ENCODE measurements at places on chromosomes 1 and 21. TPM values are rescaled to one million over a fixed set of nuclear protein-coding genes. Genes with fewer than 3 reads are reported as not detected.
A peak's percentile ranks its signal among the peaks of the same experiment; 100 is the strongest.

DNA sequence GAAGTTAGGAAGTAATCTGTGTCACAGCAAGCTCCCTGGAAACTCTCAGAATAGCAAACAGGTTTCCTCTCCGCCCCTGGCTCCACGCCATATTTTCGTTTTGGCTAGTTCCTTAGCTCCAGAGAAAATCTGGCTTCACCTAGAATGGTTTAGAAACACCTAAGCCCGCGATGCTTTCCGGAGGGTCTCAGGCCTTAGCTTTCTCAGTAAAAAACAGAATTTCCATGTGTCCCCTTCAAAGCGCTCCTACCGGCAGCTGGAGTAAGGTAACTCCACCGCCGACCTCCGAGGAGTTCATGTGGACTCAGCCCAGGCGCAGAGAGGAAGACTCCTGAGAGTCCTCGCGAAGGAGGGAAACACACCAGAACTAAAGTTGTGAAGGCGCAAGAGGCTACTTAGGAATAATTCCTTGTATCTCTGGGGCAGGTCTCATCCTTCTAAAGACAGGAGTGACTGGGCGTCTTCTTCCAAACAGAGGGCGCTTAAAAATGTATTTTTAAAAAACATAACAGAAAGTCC is 406 bp downstream of the KIAA0040 start:
- DNase-seq: peak; percentile 17

- DNase-seq: peak; percentile 21
Observed at GRCh38 chr1:5140136-5140535, 485.7 kb downstream of the AJAP1 start.

DNA sequence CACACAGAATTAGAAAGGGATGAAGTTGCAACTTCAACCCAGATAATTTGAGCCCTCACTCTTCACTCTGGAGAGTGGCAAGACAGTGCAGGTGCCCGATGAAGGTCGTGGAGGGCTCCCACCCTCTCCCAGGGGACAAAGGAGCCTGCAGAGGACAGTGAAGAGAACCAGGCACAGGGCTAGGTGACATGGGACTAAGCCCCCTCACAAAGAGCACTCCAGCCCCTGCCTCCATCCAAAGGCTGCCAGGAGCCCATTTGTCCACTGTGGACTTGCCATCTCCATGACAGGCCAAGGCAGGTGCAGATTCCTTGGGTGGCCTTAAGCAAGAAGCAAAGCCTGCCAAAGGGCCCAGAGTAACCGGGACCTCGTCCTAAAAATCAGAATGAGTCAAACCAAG is 15.1 kb downstream of the ERRFI1 start:
- no peak for DNase-seq

- no peak for DNase-seq
Observed at GRCh38 chr1:226553924-226554282, 5.3 kb downstream of the STUM start.

DNA sequence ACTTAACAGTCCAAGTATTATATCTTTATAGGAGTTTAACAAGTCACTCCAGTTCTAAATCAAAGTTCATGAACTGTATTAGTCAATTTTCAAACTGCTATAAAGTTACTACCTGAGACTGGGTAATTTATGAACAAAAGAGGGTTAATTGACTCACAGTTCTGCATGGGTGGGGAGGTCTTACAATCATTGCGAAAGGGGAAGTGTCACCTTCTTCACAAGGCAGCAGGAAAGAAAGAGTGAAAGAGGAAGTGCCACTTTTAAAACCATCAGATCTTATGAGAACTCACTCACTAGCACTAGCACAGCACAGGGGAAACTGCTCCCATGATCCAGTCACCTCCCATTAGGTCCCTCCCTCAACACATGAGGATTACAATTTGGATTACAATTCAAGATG is 70.0 kb downstream of the CLCA4 start:
- no peak for DNase-seq

GRCh38 chr1:234992065-234992464 is 136.6 kb downstream of the TOMM20 start:
- DNase-seq: no peak

GRCh38 chr1:7614576-7615074 is 156.5 kb upstream of the VAMP3 start:
- no peak for DNase-seq

GRCh38 chr1:56403321-56403720 is 176.0 kb downstream of the PLPP3 start:
- DNase-seq: no peak

PTPRF gene
- 74.1 TPM for total RNA-seq

RYR2 gene
- 1.0 TPM for total RNA-seq

CAMTA1 gene
- 152 TPM for total RNA-seq

OLFML2B gene
- total RNA-seq: 22.7 TPM
